ENCODE measurements at places on chromosomes 7 and 10. TPM values are rescaled to one million over a fixed set of nuclear protein-coding genes. Genes with fewer than 3 reads are reported as not detected.

Gene GDF2
- total RNA-seq, result not detected

Gene SP8
- not detected for total RNA-seq

Gene COMMD3
- 40.9 TPM for total RNA-seq

Gene ANXA8L1
- not detected for total RNA-seq

Gene RELN
- total RNA-seq, result 2.1 TPM

Gene PHYHIPL
- total RNA-seq, result 0.07 TPM

Gene FAM53B
- 19.6 TPM for total RNA-seq

Gene NPFFR1
- total RNA-seq, result not detected

All from thoracic aorta endothelial cell (primary cell).